Muscle of arm (tissue), 14 donors: ENCODE measurements at places on chromosomes 3 and 15. TPM values are rescaled to one million over a fixed set of nuclear protein-coding genes. Genes with fewer than 3 reads are reported as not detected.

DNA sequence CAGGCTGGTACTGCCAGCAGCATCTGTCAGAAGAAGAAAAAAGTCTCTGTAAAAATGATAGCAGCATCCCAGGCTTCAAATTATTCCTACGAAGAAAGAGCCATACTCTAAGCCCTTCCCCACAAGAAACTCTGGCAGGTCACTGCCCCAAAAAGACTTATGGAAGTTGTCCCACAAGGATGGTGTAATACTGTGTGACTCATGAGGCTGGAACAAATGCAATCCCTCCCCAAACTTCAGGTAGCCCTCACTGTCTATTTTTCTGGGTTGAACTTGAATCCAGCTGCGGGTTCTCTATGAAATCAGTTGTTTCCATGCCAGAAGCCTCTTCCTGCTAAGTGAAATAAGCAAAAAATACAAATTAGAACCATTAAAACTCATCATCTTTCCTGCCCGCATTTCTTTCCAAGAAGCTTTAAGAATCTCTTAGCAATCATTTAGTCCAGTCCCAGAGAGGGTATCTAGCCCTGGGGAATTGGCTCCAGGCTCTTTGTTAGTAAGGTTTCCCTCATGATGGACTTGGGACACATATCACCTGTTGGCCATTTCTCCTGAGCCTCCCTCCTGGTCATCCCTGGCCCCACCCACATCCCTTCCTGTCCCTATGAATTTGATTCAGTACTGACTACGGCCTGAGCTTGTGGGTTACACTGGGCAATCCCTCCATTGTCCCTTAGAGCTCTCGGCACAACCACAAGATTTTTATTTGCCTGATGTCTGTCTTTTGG is 51.7 kb downstream of the FAM174B start:
- DNase-seq, result no peak

DNA sequence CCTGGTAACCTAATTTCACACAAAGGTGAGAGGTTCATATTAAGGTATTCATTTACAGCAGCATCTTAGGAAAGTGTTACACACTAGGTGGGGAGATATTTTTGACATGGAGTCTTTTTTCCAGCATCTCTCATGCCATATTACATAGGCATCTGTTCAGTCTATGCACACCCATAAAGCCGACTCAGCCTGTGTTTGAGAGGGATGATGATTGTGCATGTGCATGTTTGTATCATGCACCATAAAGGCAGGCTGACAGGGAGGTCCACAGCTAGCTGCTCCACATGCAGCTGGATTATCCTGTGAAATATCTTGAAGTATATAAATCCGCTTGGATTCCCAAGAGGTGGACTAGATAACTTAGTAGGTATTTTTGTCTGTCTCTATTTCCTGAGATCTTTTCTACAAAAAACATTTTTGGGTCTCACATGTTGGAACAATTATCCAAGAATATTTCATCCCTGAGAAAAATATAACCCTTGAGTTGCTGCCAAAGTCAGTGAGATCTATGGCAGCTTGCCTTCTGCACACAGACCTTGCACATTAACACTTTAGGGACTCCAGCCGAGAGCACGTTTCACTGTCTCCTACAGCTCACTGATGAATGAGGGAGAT is 288.4 kb upstream of the DPH6 start:
- peak; percentile 51 for DNase-seq

DNA sequence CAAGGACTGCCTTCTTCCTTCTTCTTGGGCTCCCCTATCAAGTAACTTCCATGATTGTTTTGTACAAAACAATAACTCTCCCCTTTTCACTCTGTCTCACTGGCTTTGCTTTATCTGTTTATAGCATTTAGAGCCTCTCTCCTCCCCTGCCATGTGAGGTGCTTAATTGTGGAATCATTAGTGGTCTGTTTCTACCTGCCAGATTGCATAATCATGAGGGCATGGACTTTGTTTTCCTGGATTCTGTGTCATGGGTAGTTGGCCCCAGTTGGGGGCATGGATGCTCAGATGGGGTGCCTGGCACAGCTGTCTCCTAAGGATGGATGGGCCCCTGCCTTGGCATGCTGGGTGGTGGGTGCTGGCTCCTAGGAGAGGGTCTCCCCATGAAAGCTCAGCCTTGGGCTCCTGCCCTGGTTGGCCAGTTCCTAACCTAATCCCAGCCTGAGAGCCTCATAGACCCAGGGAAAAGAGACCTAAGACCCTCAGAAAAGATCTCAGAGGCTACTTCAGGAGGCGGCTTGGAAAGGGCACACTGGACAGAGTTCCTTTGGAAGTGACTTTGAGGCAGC is 8.0 kb upstream of the CTXND1 start:
- DNase-seq, result no peak

DNA sequence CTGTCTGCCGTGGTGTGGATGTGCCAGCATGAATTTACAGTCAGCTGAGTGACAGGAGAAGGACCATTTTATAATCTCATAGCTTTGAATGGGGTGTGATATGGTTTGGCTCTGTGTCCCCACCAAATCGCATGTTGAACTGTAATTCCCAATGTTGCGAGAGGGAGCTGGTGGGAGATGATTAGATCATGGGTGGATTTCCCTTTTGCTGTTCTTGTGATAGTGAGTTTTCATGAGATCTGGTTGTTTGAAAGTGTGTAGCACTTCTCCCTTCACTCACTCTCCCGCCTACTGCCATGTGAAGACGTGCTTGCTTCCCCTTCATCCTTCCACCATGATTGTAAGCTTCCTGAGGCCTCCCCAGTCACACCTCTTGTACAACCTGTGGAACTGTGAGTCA is 111.9 kb upstream of the CHD2 start:
- no peak for DNase-seq

Gene GRM2
- 0.55 TPM for polyA plus RNA-seq

GRCh38 chr3:37466660-37467359 is 292.4 kb upstream of the LRRFIP2 start:
- no peak for DNase-seq

DNA sequence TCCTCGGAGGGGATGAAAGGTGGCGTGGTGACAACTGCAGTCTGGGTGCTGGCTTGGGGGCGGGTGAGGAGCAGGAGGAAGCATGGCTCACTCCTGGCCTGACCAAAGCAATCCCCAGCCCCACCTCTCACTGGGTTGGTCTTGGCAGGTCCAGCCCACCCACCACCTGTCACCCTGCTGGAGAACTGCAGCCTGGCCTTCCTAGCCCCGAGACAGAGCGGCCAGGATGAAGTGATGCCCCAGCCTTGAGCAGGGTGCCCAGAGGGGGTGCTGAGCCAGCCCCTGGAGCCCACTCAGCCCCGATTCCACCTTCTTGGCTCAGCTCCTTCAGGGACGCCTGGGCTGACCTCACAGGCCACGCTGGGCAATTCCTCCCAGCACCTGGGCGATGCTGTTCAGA is 89.9 kb downstream of the IQSEC1 start:
- DNase-seq, result no peak

- no peak for DNase-seq
These were observed 427.1 kb upstream of the NR2F2 start for GRCh38 chr15:95903352-95903751.

DNA sequence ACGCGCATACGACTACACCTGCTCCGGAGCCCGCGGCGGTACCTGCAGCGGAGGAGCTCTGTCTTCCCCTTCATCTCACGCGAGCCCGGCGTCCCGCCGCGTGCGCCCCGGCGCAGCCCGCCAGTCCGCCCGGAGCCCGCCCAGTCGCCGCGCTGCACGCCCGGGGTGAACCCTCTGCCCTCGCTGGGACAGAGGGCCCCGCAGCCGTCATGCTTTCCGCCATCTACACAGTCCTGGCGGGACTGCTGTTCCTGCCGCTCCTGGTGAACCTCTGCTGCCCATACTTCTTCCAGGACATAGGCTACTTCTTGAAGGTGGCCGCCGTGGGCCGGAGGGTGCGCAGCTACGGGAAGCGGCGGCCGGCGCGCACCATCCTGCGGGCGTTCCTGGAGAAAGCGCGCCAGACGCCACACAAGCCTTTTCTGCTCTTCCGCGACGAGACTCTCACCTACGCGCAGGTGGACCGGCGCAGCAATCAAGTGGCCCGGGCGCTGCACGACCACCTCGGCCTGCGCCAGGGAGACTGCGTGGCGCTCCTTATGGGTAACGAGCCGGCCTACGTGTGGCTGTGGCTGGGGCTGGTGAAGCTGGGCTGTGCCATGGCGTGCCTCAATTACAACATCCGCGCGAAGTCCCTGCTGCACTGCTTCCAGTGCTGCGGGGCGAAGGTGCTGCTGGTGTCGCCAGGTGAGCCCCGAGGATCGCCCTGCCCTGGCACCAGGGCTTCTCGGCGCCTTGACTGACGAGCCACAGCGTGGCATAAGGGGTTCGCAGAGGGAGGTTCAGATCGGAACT is 420 bp downstream of the SLC27A2 start:
- DNase-seq, result peak; percentile 7

Gene GXYLT2
- 31.3 TPM for polyA plus RNA-seq

Gene CYP1A2
- polyA plus RNA-seq, result 0.21 TPM

Gene DUOX2
- 2.2 TPM for polyA plus RNA-seq

DNA sequence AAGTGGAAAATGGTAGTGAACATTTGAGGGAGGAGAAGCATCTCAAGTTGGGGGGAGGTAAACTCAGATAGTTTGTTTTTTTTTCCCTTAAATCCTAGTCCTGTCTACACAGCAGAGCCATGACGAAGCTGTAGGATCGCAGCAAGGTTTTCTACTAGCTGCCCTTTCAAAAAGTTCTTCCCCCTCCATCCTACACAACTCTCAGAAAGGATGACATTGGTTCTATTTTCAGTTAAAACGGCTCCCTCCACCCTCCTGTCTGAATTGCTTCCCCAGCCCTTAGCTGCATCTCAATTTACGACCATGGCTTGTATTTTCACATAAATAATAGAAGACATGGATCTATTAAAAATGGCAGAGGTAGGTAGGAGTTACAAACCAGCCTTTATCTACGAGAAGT is 2.2 kb downstream of the HOMER2 start:
- no peak for DNase-seq

Gene GABRR3
- not detected for polyA plus RNA-seq

Gene GASK1A
- 4.1 TPM for polyA plus RNA-seq

Gene ANKRD34C
- polyA plus RNA-seq, result not detected

Gene CCNB2
- polyA plus RNA-seq, result 30.4 TPM

DNA sequence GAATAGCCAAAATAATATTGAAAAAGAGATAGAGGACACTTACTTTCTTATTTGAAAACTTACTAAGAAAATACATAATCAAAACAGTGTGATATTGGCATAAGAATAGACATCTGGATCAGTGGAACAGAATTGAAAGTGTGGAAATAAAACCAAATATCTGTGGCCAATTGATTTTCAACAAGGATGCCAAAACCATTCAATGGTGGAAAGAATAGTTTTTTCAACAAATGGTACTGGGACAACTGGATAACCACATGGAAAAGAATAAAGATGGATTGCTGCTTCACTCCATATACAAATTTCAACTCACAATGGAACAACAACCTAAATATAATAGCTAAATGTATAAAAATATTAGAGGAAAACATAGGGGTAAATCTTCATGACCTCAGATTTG is 152.5 kb upstream of the GPR149 start:
- DNase-seq, result peak; percentile 23

DNA sequence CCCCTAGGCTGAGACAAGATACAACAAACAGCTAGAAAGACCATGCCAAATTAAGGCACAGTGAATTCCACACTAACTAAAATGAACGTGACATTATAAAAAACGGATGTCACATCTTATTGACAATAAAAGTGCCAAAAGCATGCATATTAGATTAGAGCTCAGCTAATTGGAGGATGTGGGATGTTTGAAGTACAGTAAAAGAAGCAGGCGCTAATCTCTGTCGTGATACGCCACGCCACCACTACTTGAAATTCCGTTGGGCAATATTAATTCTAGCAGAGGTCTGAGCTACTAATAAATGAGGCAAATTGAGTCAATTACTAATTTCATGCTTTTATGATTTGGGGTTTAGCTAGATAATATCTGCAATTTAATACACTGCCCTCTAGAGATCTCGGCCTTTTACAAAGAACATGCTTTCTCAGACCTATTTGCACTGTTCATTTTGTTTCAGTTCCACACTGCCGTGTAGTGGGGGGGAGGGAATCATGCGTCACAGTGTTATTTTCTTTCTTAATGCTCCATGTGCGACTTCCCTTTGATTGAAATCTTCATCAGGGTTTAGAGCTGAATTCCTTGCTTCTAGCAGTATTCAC is 52.9 kb upstream of the ROBO2 start:
- DNase-seq, result no peak

- DNase-seq, result peak; percentile 74
These were observed 35.8 kb downstream of the TKT start for GRCh38 chr3:53219895-53220483.

GRCh38 chr15:34682674-34683073 is 72.1 kb downstream of the GJD2 start:
- no peak for DNase-seq

DNA sequence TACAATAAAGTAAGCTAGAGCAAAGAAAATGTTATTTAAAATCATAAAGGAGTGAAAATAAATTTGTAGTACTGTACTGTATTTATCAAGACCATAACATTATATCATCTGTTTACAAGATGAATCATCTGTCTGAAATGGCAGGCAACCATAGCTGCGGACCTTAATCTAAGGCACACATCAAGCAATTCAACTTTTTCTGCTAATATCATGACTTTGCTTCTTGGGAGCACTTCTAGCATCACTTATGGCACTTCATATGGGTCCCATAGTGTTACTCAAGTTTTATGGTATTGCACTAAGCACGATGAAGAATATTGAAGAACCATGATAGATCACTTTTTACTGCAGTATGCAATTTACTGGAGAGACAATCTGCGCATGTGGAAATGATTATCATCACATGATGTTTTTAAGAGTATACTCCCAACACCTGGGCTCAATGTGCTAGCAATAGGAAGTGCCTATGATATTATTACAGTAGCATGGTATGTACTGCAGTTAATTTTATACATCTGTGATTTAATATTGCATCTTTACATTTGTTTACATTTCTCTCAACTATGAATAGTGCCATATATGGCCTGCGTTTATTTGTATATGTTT is 137.7 kb upstream of the NECTIN3 start:
- DNase-seq, result peak; percentile 31

- DNase-seq, result no peak
These were observed 25.5 kb upstream of the APOD start for GRCh38 chr3:195609229-195609628.

Gene FBXW12
- 0.29 TPM for polyA plus RNA-seq

GRCh38 chr3:41296556-41296955 is 97.3 kb downstream of the CTNNB1 start:
- no peak for DNase-seq

GRCh38 chr15:31217566-31218270 is 108.9 kb upstream of the KLF13 start:
- no peak for DNase-seq

GRCh38 chr3:43259626-43260025 is 26.7 kb upstream of the SNRK start:
- DNase-seq, result no peak

Gene RTP3
- not detected for polyA plus RNA-seq

- no peak for DNase-seq
These were observed 5.9 kb downstream of the CMC1 start for GRCh38 chr3:28247286-28247685.

Gene AADACL2
- not detected for polyA plus RNA-seq

Gene ADAMTS9
- polyA plus RNA-seq, result 58.0 TPM

GRCh38 chr15:89860891-89861290 is 32.9 kb downstream of the AP3S2 start:
- DNase-seq, result no peak
